ENCODE measurements at places on chromosomes 2 and 18.

DNA sequence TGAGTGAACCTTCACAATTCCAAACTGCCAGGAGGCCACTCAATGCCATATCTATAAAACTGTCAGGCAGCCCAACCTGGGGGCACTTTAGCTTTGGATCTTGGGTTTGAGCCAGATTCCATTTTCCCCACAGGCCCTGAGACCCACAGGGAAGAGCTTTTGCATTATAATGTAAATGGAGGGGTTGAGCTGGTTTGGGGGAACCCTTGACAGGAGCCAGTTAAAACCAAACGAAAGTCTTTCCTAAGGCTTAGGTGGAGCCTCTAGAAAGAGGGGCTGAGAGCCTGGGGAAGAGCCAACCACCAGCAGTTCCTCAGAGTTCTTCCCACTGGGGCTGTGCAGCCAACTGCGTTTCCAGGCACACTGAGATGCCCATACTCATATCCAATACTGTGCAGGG, 42.7 kb downstream of the BCL11A start:
- no peak for DNase-seq

- DNase-seq = peak; percentile 62
These were observed 89.6 kb downstream of the UXS1 start for GRCh38 chr2:106104332-106105062.

DNA sequence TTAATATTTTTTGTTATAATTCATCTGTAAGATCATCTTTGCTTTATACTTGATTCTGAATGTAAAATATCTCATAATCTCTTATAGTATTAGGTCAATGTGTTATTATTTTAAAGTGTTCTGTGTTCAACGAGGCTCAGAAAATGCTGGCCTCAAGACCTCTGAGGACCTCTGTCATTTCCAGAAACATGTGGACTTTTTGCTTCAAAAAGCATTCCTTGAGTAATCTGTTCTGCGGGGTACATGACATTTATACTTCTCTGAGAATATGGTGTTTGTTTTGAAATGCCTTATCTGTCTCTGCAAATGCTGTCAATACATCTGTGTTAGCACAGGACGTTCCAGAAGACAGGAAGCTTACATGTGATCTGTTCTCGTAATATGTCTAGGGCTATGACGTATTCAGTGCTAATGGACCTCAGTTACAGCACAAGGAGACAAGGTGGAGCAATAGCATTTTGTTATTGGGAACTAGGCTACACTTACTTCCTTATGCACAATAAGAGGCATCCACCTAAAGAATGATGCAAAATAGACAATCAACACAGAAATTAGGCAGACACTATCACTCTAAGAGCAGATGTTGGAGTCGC, 37.6 kb upstream of the IL1RL1 start:
- DNase-seq = peak; percentile 7

DNA sequence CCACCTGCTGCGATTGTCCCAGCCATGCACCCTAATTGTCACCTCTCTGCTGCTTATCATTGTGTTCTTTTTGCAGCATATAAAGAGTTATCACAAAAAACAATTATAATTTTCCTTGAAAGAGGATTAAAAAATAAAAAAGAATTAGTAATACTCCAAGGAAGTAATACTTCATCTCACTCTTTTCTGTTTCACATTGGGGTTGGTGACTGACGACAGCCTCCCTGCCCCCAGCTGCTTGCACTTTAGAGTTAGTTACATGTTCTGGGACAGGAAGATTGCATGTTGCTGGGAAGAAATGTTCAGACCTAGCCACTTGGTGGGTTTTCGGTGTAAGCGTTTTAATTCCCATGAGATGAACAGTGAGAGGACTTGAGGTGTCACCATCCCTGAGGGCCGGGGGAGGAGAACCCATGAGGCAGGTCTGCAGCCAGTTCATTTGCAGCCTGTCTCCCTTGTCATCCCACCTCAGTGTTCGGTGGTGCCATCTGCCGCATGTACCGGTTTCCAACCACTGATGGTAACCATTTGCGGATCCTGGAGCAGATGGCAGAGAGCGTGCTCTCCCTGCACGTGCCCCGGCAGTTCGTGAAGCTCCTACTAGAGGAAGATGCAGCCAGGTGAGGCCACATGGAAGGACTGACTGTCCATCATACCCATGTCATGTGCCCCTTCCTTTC, 69.1 kb downstream of the COA5 start:
- no peak for DNase-seq

DNA sequence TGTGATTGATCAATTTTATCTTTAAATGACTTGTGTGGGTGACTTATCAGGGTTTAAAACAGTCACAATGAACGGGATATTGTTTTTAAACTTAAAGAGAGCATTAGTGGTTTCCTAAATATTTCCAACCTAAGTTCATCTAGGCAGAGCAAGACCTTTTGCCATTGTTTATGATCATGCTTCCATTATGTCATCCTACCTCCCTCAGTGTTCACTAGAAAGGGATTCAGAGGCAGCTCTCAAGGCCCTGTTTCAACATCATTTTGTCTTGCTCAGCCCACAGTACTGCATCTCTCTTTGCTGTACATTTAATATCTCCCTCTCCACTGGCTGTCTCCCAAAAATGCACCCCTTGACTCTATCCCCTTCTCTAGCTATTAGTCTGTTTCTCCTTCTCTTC, 21.5 kb upstream of the PELI1 start:
- DNase-seq = no peak

GRCh38 chr2:98501876-98502275, 57.2 kb downstream of the INPP4A start:
- no peak for DNase-seq

- DNase-seq = no peak
These were observed 120.8 kb downstream of the MEIS1 start for GRCh38 chr2:66555501-66556324.

DNA sequence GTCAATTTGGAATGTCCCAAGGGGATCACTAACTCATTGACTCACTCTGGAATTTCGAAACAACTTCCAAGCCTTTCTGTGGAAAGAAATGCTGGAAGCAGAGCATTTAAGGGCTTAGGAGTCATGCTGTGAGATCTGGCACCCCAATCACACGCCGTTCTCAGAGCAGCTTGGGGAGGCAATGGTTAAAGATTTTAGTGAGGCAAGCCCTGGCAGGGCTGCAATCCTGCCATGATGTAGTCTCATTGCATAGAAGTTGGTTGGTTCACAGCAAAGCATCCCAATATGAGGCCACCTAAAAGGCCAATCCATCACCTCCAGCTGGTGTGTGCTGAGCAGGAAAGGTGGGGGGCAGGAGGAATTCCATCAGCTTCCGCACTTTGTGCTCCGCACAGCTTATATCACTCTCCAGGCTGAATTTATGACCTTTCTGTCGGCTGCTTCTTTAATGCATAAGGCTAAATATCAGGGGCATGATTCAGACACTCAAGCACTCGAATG, 1043.9 kb upstream of the POU3F3 start:
- DNase-seq = no peak

GRCh38 chr2:238235331-238235732, 4.5 kb downstream of the HES6 start:
- peak; percentile 50 for DNase-seq

DNA sequence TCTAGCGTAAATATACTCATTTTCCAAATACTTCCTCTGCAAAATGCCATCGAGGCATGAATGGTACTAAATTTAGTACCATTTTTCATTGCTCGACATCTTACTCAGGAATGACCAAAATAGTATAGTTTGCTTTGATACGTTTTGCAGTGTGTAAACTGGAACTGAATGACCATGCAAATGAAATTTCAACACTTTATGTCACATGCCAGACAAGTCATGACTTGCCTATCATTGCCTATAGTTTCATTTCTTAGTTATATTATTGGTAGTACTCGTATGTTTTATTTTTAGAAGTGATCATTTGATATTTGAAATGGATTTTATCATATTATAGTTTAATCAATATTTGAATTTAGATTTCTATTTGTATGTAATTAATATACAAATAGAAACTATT, 9.1 kb downstream of the MSTN start:
- DNase-seq = no peak

DNA sequence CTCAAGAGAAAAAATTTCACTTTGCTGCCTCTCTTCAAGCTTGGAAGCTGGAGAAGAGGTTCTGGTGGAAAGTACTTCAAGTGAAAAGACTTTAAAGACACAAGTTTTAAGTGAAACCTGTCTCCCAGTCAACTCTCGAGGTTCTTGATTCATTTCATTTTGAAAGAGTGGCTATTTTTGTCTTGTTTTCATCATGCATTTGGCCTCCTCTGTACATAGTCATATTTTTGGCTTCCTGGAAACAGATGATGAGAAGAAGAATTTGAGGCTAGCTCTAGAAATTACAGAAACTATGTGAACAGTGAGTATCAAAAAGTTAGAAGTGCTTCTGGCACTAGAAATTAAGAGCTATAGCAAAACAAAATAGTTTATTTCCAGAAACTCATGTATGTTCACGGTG, 124.8 kb downstream of the DTNA start:
- no peak for DNase-seq

- no peak for DNase-seq
These were observed 50.2 kb upstream of the CABLES1 start for GRCh38 chr18:23085066-23085465.

GRCh38 chr2:241994556-241995213, 125.2 kb downstream of the RTP5 start:
- DNase-seq = no peak

DNA sequence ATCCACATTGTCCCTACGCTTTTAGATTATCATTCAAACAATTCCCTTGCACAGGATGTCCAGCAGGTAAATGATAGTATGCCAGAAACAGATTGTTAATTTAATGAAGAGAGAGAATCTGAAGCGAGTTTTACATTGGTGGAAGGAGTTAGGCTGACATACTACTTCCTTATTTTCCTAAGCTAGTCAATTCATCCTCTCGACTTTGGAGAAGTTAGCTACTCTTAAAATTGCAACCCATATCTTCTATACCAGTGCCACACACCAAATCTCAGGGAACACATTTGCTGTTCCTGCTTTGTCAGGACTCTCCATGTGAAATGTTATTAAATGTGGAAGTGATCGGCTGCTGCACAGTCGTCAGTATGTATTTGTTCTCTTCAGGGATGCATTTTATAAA, 249.2 kb downstream of the NAPG start:
- no peak for DNase-seq

GRCh38 chr2:199663157-199663556, 187.8 kb downstream of the FTCDNL1 start:
- DNase-seq = no peak

DNA sequence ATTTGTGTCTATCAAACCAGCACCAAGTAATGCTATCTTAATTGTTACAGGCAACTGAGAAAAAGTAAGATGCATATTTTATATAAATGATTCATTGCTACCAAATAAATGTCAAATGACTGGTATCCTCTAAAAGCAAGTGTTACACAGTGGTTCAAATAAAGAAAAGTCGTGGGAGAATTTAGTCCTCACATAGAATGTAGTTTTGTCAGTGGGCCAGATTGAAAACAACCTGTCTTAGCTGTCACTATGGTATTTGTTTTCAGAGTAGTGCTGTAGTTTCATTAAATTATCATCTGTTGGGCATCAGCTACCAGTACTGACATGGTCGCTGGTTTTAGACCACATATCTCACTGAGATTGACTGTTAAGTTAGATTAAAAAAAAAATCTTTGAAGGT, 10.2 kb upstream of the EIF2AK3 start:
- peak; percentile 4 for DNase-seq

GRCh38 chr2:28613186-28613585, 117.3 kb downstream of the PLB1 start:
- no peak for DNase-seq

GRCh38 chr18:13530879-13531387, 195.4 kb downstream of the FAM210A start:
- peak; percentile 61 for DNase-seq

GRCh38 chr2:54107903-54108615, 7.4 kb upstream of the ACYP2 start:
- no peak for DNase-seq

DNA sequence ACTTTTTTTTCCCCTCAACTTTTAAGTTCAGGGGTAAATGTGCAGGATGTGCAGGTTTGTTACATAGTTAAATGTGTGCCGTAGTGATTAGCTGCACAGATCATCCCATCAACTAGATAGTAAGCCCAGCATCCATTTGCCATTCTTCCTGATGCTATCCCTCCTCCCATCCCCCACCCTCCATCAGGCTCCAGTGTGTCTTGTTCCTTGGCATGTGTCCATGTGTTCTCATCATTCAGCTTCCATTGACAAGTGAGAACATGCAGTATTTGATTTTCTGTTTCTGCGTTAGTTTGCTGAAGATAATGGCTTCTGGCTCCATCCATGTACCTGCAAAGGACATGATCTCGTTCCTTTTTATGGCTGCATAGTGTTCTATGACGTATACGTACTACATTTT, 47.2 kb upstream of the STON1 start:
- DNase-seq = no peak

DNA sequence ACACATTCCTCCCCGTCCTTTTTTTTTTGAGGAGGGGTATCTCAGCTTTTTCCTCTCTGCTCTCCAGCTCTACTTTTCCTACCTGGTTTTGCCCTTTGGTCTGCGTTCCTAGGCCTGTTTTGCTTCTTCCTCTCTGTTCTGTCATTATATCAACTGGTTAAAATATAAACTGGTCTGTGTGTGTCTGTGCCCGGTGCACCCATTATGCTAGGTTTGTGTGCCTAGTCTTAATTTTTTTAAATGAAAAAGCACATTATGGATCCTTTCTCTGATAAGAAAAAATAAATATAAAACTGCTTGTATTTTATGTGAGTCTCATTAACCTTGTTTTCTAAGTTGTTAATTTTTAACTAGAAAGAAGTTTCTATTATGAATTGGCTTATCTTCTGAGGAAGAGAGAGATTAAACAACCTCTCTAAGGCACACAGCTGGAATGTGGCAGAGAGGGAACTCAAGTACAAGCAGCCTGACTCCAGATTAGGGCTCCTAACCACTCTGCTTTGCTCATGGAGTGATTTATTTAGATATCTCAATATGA, 17.4 kb downstream of the SLC38A11 start:
- DNase-seq = no peak

- peak; percentile 67 for DNase-seq
These were observed 90.7 kb upstream of the TFPI start for GRCh38 chr2:187644981-187645380.

- no peak for DNase-seq
These were observed 279.8 kb downstream of the PLCL1 start for GRCh38 chr2:198084156-198084555.

DNA sequence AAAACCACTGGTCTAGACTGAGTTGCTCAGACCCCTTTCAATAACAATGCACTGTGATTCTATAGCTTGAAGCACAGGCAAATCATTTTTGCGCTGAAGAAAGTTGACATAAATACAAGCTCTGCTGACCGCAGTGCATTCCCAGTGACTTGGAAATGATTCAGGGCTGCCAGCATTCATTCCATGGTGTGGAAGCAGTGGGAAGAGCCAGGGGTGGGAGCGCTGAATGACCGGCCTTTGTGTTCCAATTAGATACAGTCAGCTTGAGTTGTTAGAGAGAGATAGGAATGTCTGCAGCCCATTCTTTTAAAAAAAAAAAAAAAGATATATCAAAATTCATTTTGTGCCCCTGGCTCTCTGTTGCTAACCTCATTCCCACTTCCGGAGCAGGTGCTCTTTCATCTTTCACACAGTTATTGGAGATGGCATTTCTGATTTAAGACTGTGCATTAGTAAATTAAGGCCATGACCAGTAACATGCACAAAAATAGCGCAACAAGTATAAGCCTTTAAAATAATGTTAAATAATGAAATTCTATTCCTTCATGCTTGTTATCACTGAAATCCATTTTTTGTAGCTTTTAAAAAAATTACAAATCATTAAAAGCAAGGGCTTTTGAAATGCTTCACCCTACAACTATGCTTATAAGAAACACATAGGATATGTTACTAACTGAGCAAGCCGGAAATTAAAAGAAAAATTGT, 59.4 kb upstream of the CTLA4 start:
- DNase-seq = peak; percentile 96

- DNase-seq = peak; percentile 35
These were observed 9.5 kb downstream of the ITGA6 start for GRCh38 chr2:172436889-172437288.

- DNase-seq = no peak
These were observed 376.4 kb downstream of the RBM43 start for GRCh38 chr2:150885236-150885635.

All from EH (cell line).